ENCODE measurements at places on chromosomes 2 and 18.

GRCh38 chr2:190717764-190718651 lies 69.1 kb downstream of the NAB1 start:
- DNase-seq = peak; percentile 42
- no peaks in the 10 kb centered on the region for H3K36me3 ChIP-seq
- H3K4me3 ChIP-seq = peak overlapping the region; percentile 51
- H3K27me3 ChIP-seq = no peaks in the 10 kb centered on the region
- H3K4me1 ChIP-seq = peaks cover 83% of the 10 kb centered on the region

GRCh38 chr18:37272226-37272625 lies 293.4 kb downstream of the CELF4 start:
- H3K27me3 ChIP-seq = peaks cover 34% of the 10 kb centered on the region
- no peaks in the 10 kb centered on the region for H3K36me3 ChIP-seq
- peaks cover 3% of the 10 kb centered on the region for H3K4me1 ChIP-seq

GRCh38 chr2:85589982-85590791 lies 5.4 kb upstream of the RNF181 start:
- DNase-seq = no peak
- no peaks in the 10 kb centered on the region for H3K27me3 ChIP-seq
- peaks cover 38% of the 10 kb centered on the region for H3K4me1 ChIP-seq

DNA sequence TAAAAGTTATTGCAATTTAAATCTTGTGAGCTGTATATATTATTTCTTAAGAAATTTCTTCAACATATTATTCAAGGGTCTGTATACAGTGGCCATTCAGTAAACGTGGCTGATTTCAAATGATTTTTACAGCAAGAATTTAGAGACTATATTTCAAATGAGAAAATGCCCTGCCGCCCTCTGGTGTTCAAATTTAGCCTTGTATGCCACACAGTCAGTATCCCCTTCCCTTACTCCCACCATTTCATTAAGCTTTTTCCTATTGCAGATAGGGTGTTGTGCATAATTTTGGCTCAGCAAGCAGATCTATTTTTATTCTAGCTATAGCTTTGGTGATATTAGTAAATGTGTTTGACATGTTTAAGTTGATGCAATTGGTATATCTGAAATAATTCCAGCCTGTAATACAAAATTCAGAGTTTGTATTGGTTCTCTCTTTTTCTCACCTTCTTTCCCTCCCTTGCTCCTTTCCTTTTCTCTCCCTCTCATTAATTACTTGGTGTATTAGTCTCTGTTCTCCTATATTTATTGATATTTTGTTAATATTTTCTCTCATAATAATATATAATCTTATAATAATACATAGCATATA lies 22.8 kb upstream of the SCN7A start:
- no peaks in the 10 kb centered on the region for H3K36me3 ChIP-seq
- no peak for DNase-seq
- H3K27me3 ChIP-seq = no peaks in the 10 kb centered on the region
- no peak overlapping the region for H3K4me3 ChIP-seq
- no peak overlapping the region for H3K27ac ChIP-seq

DNA sequence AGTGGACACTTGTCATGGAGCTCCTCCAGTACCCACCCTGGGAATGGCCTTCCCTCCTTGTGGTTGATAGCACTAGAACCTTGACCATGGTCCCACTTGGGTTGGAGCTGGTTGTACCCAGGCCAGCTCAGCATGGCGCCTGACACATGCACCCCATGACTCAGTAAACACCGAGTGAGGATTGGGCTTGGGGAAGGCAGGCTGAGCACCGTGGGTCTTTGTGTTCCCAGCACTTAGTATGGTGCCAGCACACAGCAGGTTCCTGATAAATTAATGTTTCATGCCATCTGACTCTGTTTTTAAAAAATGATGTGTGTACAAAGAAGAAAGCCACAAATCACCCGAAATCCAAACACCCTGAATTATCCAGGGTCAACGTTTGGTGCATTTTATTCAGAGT lies 69.8 kb downstream of the CIB4 start:
- H3K36me3 ChIP-seq = no peaks in the 10 kb centered on the region
- H3K4me1 ChIP-seq = no peaks in the 10 kb centered on the region
- H3K4me3 ChIP-seq = no peak overlapping the region
- H3K27ac ChIP-seq = no peak overlapping the region

GRCh38 chr2:201233812-201234662 lies 26.3 kb upstream of the CASP8 start:
- peak overlapping the region; percentile 98 for H3K27ac ChIP-seq
- H3K27me3 ChIP-seq = no peaks in the 10 kb centered on the region
- peak; percentile 62 for DNase-seq
- H3K4me3 ChIP-seq = peak overlapping the region; percentile 97
- H3K4me1 ChIP-seq = peaks cover 54% of the 10 kb centered on the region

DNA sequence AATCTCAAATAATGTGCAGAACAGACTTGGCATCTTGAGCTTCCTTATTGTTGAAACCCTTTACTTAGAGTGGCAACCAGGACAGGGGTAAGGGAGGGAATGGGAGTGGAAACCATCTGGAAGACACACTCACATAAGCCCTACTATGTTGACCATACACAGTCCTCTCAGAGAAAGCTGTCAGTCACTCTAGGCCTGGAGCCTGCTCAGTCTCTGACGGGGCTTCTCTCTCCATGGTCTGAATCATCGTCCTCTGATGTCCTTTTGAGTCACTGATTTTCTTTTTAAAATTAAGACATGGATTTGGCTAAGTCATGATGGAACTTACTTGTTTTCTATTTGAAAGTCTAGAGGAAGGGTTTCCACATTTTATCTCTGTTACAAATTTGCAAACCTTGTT lies 74.0 kb downstream of the MYO1B start:
- H3K4me3 ChIP-seq = no peak overlapping the region
- H3K27me3 ChIP-seq = peaks cover 6% of the 10 kb centered on the region
- H3K4me1 ChIP-seq = peaks cover 20% of the 10 kb centered on the region
- no peaks in the 10 kb centered on the region for H3K36me3 ChIP-seq
- H3K27ac ChIP-seq = no peak overlapping the region
